Sigmoid colon (tissue), 7 donors: ENCODE measurements at places on chromosomes 5 and 9. TPM values are rescaled to one million over a fixed set of nuclear protein-coding genes. Genes with fewer than 3 reads are reported as not detected.

The PTGDS gene
- 28.5 TPM for total RNA-seq

The TRIM52 gene
- total RNA-seq, result 26.9 TPM

The GFI1B gene
- not detected for total RNA-seq

The IL9 gene
- not detected for total RNA-seq

The MTX3 gene
- 16.4 TPM for total RNA-seq

The LCP2 gene
- total RNA-seq, result 12.2 TPM

The PITX1 gene
- 1.8 TPM for total RNA-seq

The GDA gene
- under 0.01 TPM for total RNA-seq

The TPD52L3 gene
- not detected for total RNA-seq

DNA sequence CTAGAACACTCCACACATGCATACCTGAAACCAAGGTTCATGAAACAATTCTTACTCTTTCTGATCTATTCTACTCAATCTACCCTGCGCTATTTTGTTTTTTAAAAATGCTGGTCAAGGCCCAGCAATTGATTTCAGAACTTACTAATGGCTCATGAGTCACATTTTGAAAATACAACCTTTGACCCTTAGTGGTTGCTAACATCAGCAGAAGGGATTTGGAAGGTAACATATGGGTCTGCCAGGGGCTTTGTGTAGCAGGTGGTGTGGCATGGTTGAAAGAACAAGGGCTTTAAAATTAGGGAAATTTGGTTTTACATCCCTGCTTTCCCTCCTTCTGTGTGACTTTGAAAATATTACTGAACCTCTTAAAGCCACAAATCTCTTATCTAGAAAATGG lies 101.4 kb downstream of the ATG10 start:
- DNase-seq, result no peak

- DNase-seq, result no peak
Observed at GRCh38 chr5:134552301-134552700, 26.8 kb downstream of the JADE2 start.

GRCh38 chr9:90851444-90851843 lies 49.8 kb downstream of the SYK start:
- no peak for DNase-seq

DNA sequence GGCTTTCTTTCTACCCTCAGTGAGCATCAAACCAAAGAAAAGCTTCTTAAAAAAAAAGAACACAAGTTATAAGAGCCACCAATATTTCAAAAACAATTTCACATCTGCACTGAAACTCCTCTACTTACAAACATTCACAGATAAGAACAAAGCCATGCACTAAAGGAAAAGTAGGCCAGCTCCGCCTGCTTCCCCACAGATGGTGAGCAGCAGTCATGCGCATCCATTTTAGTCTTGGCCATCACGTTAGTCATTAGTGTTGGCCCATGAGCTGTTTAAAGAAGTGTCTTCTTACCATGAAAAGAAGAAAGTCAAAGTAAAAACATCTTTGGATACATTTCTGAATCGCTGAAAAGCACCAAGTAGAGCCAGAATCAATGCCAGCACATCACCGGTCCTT lies 40.0 kb upstream of the SMIM23 start:
- DNase-seq, result no peak

DNA sequence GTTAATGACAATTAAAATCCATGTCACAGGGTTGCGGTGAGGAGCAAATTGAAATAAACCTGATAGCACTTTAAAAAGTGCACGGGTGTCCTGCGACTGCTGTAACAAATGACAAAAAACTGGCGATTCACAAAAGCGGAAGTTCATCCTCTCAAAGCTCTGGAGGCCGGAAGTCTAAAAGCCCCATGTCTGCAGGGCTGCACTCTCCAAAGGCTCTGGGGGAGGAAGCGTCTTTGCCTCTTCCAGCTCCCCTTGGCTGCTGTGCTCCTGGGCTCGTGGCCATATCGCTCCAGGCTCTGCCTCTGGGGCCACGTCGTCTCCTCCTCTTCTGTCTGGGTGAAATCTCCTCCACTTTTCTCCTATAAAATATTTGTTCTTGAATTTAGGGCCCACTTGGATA lies 273.9 kb upstream of the IRX2 start:
- no peak for DNase-seq

DNA sequence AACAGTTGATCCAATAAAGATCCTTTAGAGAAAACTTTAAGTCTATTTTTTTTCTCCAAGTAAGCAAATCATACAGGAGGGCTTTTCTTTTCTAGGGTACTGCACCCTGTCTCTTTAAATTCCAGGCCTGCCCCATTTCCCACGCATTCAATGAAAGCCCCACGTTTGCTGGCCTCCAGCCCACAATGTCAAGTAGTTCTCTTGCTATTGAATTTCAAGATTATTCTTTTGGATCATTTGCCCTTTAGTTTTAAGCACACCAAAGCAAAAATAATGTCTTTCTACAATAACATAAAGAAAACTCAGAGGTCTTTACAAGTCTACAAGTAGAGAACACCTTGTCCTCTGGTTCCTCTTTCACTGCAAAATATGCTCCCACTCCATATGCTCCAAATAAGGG lies 15.6 kb downstream of the MLLT3 start:
- peak; percentile 65 for DNase-seq

DNA sequence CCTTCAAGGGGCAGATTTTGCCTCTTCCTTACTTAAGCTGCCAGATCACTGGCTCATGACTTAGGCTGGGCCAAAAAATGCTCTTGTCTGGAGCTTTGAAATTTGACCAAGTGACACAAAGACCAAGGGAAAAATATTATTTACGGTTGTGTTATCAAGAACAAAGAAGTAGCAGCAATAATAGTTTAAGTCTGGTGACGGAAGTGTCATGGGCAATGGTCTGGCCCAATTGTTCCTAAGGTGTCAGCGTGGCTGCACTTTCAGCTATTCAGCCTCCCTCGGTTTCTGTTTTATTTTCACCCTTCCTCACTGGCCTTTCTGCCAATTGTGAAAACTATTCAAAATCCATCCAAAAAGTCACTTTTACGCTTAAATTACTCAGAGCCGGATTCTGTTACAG lies 185.3 kb downstream of the CDH18 start:
- DNase-seq, result no peak

DNA sequence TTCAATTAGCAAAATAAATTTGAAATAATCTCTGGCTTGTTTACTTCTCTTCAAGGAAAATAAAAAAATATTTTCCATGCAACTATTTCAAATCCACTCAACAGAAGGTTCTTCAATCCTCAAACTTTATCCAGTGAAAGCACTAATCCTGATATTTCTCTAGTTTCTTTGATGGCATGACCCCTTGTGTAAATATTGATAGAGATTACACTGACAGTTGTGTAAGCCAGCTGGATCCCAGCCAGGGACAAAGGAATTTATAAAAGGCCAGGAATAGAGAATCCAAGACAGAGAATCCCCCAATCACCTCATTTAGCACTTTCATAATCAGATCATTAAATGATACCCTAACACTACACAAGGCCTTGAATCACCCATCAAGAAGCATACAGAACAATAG lies 135.2 kb downstream of the GNA14 start:
- DNase-seq, result no peak

DNA sequence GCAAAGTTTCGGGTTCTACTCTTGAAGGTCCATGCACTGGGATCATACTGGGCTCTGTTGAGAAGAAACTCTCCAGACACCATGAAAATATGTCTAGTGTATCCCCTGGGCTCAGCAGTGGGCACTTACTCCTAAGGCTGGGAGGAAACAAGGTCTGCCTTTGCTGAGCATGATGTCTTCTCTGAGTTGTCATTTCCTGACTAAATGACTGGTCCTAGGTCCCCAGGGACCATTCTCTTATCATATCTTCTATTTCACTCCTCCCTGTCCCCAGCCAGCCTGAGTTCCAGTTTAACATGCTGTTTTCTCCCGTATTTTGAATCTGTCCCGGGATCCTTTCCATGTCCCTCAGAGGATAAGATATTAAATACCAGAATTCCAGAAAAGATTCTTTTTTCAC lies 225.4 kb downstream of the MTRR start:
- DNase-seq, result no peak

GRCh38 chr9:128310461-128310860 lies 11.8 kb downstream of the TRUB2 start:
- DNase-seq, result no peak

GRCh38 chr9:8724284-8725018 lies 924.9 kb upstream of the DMAC1 start:
- no peak for DNase-seq

GRCh38 chr5:91182763-91183162 lies 200.4 kb downstream of the ARRDC3 start:
- no peak for DNase-seq

DNA sequence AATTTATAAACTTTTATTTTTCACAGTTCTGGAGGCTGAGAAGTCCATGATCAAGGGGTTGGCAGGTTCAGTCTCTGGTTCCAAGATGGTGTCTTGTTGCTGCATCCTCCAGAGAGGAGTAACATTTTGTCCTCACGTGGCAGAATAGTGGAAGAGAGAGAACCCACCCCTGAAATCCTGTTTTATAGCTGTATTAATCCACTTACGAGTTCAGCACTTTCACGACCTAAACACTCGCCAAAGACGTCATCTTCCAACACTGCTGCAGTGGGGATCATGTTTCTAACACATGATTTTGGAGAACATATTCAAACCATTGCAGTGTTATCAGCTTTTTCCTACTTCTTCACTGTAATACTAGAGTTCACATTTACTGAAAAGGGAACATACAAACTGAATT lies 233.0 kb upstream of the ATP10B start:
- no peak for DNase-seq

- peak; percentile 93 for DNase-seq
Observed at GRCh38 chr9:94157050-94157801, 73.0 kb downstream of the PTPDC1 start.

- no peak for DNase-seq
Observed at GRCh38 chr5:66802941-66803340, 206.7 kb downstream of the MAST4 start.

DNA sequence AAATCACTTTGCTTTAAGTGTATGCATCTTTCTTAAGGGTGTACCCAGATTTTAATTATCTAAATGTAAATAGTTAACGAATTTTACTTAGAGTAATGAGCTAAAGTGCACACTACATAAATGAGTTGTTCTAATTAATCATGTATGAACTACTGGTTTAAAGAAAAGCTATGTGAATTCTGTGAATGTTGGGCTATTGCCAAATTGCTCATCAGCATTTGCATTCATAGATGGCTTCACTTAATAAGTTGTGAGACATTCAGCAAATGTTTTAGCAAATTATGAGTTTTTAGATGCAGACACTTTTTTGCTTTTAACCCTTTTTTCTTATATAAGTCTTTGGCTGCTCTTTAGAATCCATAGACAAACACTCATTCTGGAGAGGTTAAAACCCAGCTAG lies 175.7 kb downstream of the PBX3 start:
- DNase-seq, result no peak

DNA sequence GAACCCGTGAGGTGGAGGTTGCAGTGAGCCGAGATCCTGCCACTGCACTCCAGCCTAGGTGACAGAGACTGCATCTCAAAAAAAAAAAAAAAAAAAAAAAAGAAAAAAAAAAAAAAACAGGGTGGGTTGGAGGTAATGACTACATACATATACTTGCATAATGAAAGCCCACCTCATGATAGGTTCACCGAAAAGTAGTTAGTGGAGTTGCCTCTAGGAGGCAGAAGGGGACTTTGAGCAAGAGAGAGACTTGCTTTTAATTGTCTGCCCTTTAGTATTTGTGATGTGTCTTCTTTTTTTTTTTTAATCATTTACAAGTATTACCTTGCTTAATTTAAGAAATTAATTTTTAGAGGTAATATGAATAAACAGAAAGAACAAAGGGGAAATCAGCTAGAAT lies 99.8 kb downstream of the PPARGC1B start:
- DNase-seq, result no peak

DNA sequence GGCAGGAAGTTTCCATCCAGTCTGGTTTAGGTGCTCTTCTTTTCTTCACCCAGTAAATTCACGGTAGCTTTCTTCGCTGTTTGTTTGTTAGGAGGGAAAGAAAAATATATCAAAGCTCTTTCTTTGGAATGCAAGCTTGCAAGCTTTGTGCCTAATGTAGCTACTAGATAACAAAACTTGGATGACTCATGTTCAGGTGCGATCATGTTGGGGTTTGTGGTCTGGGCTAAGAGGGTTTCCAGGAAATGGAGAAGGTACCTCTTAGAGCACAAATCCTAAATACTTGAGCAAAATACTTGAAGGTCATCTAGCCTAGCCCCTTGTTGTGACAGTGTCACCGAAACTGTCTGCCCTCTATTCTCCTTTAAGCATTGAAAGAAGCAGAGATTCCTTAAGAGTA lies 17.7 kb downstream of the SRP19 start:
- DNase-seq, result no peak
